EH (cell line): ENCODE measurements at places on chromosomes 3 and 15.

DNA sequence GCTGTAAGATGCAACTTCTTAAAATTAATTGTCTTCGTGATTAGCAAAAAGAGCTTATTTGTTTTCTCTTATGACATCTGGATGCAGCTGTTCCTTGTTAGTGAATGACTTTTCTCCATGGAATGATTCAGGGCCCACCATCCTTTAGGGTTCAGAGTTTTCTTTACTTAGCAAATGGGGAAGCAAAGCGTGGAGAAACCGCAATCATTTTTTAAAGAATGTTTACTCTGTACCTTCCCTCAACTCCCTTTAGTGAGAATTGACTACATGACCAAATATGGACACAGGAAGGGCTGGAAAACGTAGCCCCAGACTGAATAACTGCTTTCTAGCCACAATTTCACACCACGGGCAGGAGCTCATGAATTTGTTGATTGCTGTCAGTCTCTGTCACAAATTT lies 130.1 kb downstream of the EDEM1 start:
- DNase-seq, result peak; percentile 37

GRCh38 chr3:143002083-143002712 lies 828 bp downstream of the U2SURP start:
- DNase-seq, result peak; percentile 20

- DNase-seq, result peak; percentile 95
Observed at GRCh38 chr3:184314363-184314699, at the start of gene EIF4G1. TSS of gene EIF4G1 (plus strand) at chr3:184314606. CDS start at chr3:184315797, 1,191 bp downstream.

DNA sequence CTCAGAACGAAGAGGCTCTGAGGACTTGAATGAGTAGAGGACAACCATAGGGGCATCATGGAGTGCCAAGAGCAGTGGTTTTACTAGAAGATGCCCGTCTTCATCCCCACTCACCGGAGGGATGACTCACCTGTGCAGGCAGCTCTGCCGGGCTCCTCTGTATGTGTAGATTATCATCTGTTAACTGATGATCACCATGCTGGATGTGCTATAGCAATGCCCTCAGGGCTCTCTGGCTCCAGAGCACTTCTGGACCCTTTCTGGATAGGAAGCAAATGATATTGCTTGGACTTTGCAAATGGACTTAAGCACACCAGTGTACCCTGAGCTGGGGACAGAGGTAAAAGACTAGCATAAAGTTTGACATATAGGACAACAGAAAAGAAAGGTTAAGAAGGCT lies 10.2 kb upstream of the TGFBR2 start:
- DNase-seq, result no peak

- peak; percentile 96 for DNase-seq
Observed at GRCh38 chr3:147943265-147943945, 534.2 kb downstream of the ZIC1 start.

DNA sequence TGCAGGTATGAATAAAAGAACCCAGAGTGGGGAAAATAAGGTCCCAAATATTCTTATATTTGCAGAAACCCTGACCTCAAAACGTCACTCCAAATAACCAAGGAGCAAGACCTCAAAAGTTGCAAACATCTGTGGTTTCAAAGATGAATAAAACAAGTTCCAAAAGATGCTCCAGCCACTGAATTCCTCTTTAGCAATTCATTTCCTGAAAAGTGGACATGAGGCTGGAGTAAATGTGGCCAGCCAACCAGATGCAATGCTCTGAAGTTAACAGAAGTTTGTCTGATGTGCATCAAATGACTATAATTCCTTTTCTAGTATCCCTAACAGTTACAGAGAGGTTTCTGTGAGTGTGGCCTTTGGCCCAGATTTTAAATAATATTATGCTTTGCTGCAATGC lies 71.2 kb upstream of the WNT5A start:
- DNase-seq, result peak; percentile 82

DNA sequence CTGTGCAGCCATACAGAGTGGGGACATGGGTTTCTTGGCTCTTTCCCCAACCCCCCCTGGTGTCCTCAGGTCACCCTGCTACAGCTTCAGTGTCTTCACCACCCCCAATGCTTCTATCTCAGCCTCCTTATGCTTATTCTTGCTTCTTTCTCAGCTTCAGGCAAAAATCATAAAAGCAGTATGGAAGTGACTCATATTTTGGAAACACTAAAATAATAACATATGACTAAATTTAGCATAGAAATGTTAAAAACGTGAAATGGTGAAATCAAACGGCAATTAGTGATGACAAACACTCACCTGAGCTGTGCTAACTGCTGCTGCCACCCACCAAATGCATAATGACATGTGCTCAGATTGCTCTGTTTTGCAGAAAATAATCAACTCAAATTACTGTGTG lies 475.2 kb upstream of the EPHA3 start:
- DNase-seq, result no peak

DNA sequence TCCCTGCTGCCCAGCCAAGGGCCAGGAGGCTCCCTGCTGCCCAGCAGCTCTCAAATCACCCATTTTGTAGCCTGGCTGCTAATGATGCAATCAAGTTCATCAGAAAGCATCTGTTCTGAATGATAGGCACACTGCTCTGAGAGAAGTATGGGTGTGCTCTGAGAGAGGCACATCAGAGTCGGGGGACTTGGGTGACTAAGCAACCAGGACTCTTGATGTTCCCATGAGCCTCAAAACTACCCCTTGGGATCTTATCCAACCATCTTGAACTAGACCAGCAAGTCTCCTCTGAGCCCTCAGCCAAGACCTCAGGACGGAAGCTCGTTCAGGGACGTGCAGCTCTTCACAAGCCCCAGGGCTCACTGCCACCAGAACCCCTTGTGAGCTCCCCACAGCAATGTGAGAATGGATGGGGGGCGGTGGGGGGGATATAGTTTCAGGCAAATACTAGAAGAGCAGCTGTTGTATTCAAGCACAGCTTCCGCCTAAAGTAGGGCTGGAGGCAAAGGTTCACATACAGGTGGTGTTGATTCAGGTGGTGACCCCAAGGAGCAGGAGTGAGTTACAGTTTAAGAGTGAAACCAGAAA lies 52.2 kb upstream of the HES1 start:
- DNase-seq, result peak; percentile 33

- no peak for DNase-seq
Observed at GRCh38 chr3:127529346-127530188, 61.0 kb downstream of the TPRA1 start.

DNA sequence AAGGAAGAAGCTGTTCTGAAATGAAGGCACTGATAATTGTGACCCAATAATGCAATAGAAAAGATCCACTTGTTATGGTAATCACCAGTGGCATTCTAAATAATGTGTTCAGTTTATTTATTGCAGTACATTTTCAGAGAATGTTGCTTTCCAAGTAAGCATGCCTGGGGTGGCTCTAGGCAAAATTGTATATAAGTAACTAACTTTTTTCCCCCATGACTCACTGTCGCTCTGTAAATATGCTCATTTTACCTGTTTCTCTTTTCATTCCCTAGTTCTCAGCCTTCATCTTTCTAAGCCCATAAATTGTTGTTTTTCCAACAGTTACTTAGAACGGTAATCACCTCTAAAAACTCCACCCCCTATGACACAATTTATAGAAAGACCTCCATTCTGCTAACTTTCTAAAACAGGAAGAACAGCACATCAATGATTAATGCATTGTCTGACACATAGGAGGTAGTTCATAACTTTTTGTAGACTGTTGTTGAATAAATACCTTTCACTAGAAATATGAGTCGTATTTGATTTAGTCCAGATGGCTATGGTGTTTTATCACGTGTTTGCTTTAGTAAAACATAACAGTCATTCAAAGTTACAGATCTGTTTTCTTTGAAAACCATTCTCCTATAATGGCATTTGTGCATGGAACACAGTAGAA lies 143.1 kb downstream of the LSAMP start:
- DNase-seq, result no peak

GRCh38 chr15:88704791-88705768 lies 66.3 kb downstream of the ISG20 start:
- peak; percentile 77 for DNase-seq

DNA sequence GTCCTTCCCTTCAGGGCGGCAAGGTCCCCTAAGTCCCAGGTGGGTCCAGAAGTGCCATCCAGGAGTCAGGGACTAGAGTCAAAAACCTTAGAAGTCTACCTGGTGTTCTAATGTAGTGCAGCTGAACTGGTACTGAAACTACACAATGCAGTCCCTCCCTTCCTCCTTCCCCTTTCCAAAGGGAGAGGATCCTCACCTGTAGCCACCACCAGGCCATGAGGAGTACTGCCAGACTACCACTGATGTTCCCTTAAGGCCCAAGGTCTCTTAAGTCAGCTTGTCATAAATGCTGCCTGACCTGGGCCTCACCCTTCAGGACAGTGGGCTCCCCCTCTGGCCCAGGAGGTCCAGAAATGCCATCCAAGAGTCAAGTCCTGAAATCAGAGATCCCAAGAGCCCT lies 98.9 kb downstream of the ULK4 start:
- no peak for DNase-seq

GRCh38 chr3:80550174-80550573 lies 782.4 kb upstream of the ROBO1 start:
- no peak for DNase-seq

DNA sequence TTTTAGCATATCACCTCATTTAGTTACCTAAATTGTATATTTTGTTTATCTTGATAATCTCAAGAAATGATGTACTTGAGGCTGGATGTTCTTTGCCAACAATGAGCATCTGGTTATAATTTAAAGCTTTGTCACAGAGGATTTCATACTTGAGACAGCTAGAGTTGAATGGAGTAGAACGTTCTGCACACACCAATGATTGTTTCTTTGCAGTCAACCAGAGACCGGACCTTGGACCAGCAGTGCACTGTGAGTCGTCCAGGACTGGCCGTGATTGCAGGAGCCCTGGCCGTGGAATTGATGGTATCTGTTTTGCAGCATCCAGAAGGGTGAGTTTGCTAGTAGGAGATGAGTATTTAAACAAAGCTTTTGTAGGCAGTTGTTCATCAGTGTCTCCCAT lies 90.4 kb downstream of the ATG7 start:
- peak; percentile 68 for DNase-seq

DNA sequence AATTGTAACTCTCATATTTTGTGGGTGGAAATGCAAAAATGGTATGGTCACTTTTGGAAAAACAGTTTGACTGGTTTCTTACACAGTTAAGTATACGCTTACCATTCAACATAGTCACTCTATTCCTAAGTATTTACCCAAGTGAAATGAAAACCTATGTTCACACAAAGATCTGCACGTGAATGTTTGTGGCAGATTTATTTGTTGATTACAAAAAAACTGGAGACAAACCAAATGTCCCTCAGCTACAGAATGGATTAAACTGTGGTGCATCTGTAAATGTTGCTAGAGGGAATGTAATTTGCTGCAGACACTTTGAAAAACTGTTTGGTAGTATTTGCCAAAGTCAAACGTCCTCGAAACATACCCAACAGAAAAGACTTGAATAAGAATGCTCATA lies 29.3 kb downstream of the ACKR2 start:
- DNase-seq, result no peak

DNA sequence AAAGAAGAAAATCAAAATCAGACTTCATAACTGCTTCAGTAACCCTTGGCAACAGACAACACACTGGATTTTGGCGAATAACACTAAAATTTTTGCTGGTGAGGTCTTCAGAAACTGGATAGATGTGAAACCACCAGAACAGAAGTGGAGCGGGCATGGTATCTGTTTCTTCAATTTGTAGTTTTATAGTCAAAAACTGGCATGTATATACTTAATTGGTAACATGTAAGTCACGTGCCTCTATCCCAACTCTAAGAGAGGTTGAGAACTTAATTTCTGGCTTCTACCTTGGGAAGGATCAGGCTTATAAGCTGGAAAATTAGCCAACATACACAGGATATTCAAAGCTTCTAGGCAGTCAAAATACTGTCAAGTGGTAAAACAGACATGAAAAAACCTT lies 172.6 kb upstream of the CHL1 start:
- no peak for DNase-seq

DNA sequence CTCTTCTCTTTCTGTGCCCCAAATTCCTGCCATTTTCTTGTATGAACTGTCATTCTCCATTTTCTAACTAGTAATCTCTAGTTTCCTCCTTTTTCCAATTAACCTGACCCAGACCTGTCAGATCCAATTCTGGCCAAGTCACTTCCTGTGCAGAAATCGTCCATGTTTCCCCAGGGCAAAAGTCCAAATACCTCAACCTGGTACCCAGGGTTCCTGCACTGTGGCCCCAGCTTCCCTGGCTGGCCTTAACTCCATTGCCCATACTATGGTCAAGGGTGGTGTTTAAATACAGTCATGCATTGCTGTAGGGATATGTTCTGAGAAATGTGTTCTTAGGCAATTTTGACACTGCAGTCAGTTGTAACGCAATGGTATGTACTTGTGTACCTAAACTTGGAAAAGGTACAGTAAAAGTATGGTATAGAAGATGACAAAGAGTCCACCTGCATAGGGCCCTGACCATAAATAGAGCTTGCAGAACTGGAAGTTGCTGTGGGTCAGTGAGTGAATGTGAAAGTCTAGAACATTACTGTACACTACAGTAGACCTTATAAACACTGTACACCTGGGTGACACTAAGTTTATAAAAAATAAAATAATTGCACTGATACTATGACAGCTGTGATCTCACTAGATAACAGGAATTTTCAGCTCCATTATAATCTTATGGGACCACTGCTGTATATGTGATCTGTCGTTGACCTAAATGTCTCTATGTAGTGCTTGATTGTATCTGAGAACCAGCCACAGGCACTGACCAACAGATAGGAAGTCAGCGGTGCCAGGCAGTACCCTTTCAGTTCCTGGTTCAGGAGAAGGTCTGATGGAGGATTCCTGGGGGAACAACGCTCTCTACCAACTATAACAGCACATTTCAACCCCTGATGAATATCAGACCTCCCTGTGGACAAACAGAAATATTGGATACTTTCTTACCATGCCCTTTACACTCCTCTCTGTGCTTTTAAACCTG lies 336.1 kb upstream of the PROK2 start:
- no peak for DNase-seq

DNA sequence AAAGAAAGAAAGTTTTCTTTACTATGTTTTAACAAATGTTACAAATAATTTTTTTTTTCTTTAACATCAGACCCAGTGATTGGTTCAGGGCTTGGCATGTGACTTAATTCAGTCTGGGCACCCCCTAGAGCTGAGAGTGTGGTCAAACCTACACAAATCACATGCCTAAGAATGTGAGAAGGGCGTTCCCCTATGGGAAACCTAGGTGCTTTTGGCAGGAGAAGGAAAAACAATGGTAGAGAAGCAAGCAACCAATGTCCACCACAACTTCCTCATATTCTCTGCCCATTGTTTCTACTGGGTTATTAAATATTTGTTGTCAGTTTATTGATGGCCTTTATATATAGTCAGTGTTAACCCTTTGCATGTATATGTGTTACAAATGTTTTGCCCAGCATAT lies 21.4 kb upstream of the PIAS1 start:
- no peak for DNase-seq

- DNase-seq, result no peak
Observed at GRCh38 chr15:81292523-81293001, 31.4 kb downstream of the STARD5 start.

- no peak for DNase-seq
Observed at GRCh38 chr3:12859840-12860239, 18.5 kb upstream of the RPL32 start.
